Urinary bladder (tissue), 4 donors: ENCODE measurements at places on chromosomes 13 and 19. TPM values are rescaled to one million over a fixed set of nuclear protein-coding genes. Genes with fewer than 3 reads are reported as not detected.

- DNase-seq: no peak
Measured at GRCh38 chr13:47484548-47484947, 516.5 kb downstream of the SUCLA2 start.

- no peak for DNase-seq
Measured at GRCh38 chr19:4504891-4505569, 13.3 kb downstream of the PLIN4 start.

Gene ZNF582
- polyA plus RNA-seq: 4.0 TPM

GRCh38 chr19:42422901-42423461, 4.2 kb downstream of the LIPE start:
- no peak for DNase-seq

DNA sequence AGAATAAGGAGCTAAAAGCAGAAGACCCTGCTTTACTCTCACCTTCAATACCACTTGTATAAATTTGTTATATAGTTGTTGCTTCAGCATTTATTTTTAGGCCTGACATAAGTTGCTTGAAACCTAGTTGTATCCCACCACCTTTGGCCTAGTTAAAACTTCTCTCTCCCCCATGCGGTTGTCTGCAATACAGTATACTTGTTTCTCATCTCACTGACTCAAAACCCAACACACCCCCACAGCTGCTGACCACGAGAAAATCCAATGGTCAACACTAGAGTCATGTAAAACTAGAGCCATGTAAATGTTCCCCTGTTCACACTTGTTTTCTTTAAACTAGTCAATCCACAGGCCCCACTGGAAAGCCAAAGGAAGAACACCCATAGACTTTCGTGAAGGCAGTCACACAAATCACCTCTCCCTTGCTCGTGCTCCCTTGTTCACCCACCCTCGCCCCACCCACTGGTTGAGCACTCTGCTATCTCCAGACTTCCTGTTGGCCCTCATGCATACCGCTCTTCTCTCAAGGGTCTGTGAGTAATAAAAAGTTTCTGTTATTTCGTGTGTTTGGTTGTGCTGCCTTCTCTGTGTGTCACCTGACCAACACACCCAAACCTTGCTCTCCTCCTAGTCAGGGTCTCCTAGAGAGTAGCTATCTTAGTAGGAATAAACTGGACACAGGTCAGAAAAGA, 12.9 kb upstream of the CCDC169 start:
- DNase-seq: no peak

DNA sequence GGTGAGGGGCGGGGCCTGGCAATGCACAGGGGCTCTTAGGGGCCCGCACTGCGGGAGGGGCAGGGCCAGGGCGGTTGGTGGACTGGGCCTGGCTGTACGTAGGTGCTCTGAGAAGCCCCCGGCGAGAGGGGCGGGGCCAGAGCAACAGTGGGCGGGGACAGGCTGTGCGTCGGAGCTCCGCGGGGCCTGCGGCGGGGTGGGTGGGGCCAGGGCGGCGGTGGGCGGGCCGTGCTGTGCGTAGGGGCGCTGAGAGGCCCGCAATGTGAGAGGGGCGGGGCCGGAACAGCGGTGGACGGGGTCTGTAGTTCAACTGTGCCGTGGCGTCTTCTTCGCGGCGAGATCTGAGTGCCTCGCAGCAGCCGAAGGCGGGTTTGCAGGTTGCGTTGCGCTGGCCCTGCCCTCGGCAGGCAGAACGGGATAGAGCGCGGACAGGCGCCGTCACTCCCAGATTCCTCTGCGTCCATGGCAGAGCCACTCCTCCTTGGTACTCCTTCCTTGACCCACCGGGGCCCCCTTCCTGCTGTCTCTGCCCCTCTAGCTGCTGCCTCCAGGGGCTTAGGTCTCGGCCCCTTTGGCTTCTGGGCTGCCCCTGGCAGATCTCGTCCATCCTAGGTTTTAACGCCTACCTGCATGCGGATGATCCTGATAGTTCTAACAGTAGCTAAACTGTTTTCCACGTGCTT, 33.2 kb downstream of the CCNE1 start:
- peak; percentile 81 for DNase-seq

GRCh38 chr13:109468123-109468522, 318.3 kb downstream of the IRS2 start:
- DNase-seq: no peak

GRCh38 chr13:73244467-73244866, 185.7 kb downstream of the KLF5 start:
- DNase-seq: no peak

DNA sequence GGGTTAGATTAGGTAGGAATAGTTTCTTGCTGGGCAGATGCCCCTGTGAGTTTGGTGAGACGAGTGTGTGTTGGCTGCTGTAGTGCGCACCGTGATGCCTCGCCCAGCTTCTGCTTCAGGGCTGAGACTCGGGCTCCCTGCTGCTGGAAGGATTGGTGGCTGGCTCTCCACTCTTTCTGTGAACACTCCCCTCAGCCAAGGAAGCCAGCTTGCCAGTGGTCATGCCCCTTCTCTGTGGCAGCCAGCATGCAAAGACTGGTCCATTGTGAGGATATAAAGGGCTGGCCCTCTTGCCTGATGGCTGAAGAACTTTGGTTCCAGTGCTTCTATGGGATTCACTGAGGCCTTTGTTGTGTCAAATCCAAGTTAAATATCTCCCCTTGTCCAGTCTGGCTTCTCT, 2.9 kb upstream of the HTR2A start:
- DNase-seq: no peak

Gene FFAR3
- polyA plus RNA-seq: 0.68 TPM

DNA sequence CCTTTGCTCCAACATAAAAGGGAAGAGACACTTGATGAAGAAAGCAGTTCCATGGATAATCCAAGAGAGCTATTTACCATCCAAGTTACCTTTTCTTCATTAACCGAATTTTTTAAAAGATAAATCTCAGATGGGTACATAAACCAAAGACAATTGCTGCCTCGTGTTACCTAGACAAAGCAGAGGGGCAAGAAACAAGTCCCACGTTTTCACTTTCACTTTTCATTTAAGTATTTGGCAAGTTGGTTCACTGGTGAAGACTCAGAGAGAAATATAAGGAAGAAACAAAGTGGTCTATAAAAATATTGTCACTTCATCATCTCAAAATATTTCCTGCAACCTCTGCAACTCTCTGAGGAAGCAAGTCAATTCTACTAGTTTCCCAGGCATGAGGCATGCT, 446.1 kb downstream of the FGF14 start:
- no peak for DNase-seq

GRCh38 chr13:66409542-66409941, 820.6 kb downstream of the PCDH9 start:
- no peak for DNase-seq

- DNase-seq: no peak
Measured at GRCh38 chr19:33161201-33161600, 29.3 kb downstream of the WDR88 start.

Gene PSG11
- not detected for polyA plus RNA-seq

DNA sequence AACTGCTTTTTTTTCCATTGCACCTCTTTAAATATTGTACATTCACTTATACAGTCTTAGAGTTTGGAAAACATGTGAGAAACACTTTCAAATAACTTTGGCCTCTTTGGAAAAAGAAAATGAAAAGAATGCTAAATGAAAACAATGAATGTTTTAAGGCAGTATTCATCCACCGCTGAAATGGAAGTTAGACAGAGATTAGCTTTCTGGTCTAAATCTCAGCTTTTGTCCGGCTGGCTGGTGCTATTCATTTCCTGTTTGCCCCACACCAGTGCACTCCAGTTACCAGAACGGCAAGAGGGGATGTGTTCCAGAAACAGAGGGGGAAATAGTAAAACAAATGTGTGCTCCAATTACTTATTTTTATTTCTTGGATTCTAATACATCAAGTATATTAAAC, 1201.3 kb downstream of the EFNB2 start:
- no peak for DNase-seq

DNA sequence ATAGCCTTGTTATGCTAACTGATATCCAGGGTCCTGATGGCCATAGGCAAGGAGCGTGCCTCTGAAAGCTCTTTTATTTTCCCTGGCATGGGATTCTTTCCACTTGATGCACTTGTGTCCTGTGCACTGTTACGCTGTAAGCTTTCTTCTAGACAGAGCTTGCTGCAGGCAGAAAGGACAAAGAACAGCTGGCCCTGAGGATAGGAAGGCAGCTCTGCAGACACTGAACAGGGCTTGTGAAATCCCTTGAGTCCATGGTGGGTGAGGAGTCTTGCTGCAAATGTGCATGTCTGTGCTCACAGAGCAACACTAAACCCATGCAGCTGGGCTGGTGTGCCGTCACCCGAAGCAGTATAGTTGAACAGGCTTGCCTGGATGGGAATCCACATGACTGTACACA, 126.6 kb downstream of the AKAP11 start:
- DNase-seq: no peak

Gene HTR2A
- polyA plus RNA-seq: 0.49 TPM

DNA sequence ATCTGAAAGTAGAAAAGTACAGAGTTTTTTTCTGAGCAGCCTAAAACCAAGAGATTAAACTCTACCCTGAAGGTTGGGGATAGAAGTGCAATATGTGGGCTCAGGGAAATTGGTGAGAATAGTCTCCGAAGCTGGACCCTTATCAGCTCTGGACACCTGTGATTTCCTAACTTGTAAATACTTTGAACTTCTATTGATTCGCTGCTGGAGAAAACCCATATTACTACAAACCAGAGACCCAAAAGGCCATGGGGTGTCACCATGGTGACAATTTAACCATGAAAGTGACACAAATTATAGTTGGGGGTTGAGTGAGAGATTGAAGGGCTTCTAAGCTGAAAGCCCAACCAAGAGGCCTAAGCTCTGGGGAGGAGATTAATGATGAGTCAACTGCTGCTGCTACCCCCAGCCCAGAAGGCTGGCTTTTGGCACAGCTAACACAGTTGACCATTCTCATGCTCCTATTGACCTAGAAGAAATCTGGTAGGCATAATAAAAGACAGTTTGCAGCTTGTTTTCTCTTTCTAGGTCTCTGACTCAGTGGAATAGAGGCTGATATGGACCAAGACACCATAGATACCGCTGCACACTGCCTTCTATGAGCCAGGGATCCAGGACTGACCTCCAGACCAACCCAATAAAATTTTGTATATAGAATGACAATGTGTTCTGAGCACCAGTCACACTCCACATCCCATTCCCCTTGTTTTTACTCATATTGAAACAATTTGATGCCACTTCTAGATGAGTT, 131.9 kb upstream of the FNDC3A start:
- DNase-seq: no peak

DNA sequence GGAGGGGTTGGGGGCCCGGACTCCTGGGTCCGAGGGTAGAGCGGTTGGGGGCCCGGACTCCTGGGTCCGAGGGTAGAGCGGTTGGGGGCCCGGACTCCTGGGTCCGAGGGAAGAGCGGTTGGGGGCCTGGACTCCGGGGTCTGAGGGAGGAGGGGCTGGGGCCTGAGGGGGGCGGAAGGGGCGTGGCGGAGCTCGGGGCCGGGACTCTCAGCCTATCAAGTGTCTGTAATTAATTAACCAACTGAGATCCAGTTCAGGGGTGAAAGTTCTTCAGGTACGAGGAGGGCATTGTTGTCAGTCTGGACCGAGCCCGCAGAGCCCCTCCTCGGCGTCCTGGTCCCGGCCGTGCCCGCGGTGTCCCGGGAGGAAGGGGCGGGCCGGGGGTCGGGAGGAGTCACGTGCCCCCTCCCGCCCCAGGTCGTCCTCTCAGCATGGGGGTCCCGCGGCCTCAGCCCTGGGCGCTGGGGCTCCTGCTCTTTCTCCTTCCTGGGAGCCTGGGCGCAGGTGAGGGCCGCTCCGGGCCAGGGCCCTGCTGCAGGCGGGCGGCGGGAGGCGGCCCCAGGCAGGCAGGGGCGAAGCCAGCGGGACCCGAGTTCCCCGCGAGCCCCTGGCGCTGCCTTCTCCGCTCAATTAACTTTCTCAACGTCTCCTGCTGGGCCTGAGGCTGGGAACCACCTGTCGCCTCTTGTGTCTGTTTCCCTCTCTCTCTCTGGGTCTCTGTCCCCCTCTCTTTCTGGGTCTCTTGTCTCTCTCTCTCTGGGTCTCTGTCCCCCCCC, 697 bp downstream of the FCGRT start:
- DNase-seq: no peak

GRCh38 chr19:19434483-19435045, 29.1 kb downstream of the GATAD2A start:
- no peak for DNase-seq

DNA sequence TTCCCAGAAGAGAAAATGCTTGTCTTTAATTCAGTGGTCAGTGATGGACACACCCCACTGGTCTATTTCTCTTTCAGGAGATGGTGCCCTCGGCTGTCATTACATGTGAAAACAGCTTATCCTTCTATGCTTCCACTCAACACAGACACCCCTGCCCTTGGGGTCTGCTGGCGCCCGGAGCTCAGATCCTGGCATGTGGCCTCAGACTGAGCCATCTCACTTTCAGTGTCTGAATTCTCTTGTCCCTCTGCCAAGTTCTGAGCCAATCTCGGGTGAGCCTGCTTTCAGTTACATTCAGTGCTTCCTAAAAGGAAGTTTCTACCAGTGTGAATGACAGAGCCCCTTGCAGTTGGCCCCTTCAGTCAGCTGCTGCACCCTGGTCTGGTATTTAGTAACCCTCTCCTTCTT, 293.6 kb downstream of the DNAJC15 start:
- no peak for DNase-seq

DNA sequence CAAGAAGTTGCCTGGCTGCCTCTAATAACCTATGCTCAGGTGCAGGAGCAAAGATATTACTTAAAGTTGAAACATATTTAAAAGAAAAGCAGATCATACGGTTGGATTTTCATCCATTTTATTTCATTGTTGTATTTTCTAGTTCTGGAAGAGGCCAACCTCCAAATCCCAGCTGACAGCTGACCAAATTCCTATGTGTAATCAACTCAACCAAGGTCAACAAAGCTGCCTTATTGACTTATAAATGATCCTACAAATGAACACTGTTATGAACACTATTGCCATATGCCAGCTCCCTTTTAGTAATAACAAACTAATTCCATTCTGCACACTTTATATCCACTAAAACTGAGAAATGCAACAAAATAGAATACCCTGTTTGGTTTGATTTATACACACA, 1537.4 kb downstream of the SLITRK1 start:
- no peak for DNase-seq

Gene GRWD1
- polyA plus RNA-seq: 22.2 TPM

DNA sequence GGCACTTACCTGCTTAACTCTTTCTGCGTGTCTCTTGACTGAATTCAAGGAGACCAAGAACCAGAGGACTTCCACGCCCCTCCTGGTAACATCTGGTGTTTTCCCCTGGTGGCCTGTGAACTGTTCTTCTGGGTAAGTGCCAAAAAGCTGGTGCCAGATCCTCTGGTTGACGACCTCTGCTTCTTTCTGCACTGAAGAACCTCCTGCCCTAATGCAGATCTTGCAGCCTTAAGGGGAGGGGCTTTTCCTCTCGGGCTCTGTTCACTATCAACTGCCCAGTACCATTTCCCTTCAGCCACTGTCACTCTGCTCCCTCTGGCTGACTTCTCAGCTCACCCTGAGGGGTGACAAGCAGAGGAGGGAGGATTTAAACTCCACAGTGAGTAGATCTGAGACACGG, 6.1 kb upstream of the ERVV-1 start:
- no peak for DNase-seq

Gene ZNF793
- polyA plus RNA-seq: 3.9 TPM

DNA sequence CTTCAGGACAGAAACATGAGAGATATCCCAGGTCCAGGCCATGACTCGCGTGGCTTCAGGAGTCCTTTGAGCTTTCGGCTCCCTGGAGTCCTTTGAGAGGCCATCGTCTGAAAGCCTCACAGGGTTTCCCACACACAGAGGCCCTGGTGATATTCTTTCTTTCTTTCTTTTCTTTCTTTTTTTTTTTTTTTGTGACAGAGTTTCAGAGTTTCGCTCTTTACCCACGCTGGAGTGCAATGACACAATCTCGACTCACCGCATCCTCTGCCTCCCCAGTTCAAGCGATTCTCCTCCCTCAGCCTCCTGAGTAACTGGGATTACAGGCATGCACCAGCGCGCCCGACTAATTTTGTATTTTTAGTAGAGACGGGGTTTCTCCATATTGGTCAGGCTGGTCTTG, 5.5 kb downstream of the SIN3B start:
- no peak for DNase-seq

- no peak for DNase-seq
Measured at GRCh38 chr19:2150794-2151338, 500 bp downstream of the AP3D1 start.
